ENCODE measurements at places on chromosomes 4 and X.
A peak's percentile ranks its signal among the peaks of the same experiment; 100 is the strongest.

GRCh38 chr4:145867406-145867805 lies 71.2 kb downstream of the ZNF827 start:
- DNase-seq = no peak

GRCh38 chrX:133493366-133493765 lies 78.1 kb upstream of the GPC4 start:
- DNase-seq = no peak

- DNase-seq = peak; percentile 41
These were observed 87.7 kb downstream of the SHROOM2 start for GRCh38 chrX:9873952-9874351.

GRCh38 chr4:160831165-160831922 lies 1332.5 kb downstream of the FSTL5 start:
- no peak for DNase-seq

DNA sequence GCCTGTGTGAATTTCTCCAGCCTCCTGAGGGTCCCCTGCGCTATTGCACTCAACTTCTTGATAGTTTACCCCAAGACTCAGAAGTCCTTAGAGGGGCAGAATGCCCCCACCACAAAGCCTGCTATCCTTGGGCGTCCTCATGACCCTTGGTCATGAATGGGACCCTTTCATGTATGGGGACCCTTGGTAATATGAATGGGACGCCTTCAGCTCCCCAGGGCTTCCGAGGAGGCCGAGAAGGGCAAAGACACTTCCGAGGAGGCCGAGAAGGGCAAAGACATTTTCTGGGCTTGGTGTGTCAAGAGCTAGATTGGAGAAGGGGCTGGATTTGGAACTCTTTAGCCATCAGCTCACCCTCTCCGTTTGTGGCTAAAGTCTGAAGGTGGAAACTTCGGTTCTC lies 8.6 kb downstream of the SHOX start:
- DNase-seq = no peak

Data from EH (cell line).